Psoas muscle (tissue), 8 donors: ENCODE measurements at places on chromosomes 2 and 18. TPM values are rescaled to one million over a fixed set of nuclear protein-coding genes. Genes with fewer than 3 reads are reported as not detected.

Gene LYPD1
- total RNA-seq, result 0.47 TPM

Gene G6PC2
- total RNA-seq, result not detected

Gene DLGAP1
- 0.17 TPM for total RNA-seq

Gene ANKRD62
- total RNA-seq, result not detected

DNA sequence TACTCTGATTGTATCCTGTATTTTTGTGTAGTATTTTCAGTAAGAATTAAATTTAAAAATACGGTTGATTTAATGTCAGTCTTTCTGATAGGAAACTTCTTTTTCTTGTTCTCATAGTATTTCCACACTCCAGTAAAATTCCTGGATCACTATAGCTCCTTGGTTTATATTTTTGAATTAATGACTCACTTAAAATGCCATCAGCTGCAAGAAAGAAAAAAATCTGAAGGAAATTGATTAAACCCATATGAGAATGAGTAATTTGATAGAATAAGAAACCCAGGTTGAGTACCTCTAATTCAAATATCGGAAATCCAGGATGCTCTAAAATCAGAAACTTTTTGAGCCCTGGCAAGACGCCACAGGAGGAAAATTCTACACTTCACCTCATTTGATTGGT, 186.8 kb upstream of the RND3 start:
- no peak for DNase-seq

DNA sequence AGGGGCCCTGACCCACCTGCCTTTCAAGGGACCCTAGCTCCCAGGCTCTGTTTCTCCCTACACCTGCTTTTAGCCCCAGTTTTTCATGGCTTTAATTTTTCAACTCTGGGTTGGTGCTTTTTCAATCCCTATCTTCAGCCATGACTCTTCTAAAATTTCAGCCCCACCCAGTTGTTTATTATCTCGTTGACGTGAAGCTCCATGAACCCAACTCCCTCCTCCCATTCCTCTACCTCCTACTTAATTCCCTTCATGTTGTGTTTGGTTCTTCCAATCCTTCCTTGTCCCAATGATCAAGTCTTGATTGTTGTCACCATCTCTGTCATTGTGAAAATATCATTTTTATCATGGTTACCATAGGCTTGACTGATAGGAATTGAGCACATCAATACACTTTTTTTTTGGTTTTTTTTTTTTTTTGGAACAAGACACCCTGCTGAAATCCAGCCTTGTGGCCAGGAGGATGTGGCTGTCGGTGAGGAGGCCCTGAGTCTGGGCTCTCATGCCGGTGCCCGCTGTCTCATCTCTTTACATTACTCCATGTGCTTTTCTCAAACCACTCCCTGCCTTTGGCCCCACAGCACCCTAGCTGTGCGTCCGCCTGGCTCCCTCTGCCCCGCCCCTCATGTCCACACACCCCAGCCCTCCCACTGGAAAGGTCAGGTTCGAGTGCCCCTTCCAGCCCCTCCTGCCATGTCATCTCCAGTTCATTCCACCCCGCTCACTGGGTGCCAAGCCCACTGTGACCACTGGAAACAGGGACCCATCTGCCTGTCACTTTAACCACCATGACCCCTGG, 39.3 kb downstream of the NAPG start:
- no peak for DNase-seq

- DNase-seq, result no peak
Measured at GRCh38 chr2:64406407-64406774, 47.6 kb upstream of the LGALSL start.

GRCh38 chr2:98015671-98016070, 19.9 kb upstream of the TMEM131 start:
- DNase-seq, result no peak

GRCh38 chr18:33612632-33613031, 34.6 kb downstream of the ASXL3 start:
- DNase-seq, result no peak
